ENCODE measurements at places on chromosomes 13 and 19.
A peak's percentile ranks its signal among the peaks of the same experiment; 100 is the strongest.

- DNase-seq, result no peak
These were observed 440.0 kb downstream of the RFC3 start for GRCh38 chr13:34257966-34258365.

- DNase-seq, result no peak
These were observed 5.2 kb upstream of the ZNF628 start for GRCh38 chr19:55471266-55471665.

DNA sequence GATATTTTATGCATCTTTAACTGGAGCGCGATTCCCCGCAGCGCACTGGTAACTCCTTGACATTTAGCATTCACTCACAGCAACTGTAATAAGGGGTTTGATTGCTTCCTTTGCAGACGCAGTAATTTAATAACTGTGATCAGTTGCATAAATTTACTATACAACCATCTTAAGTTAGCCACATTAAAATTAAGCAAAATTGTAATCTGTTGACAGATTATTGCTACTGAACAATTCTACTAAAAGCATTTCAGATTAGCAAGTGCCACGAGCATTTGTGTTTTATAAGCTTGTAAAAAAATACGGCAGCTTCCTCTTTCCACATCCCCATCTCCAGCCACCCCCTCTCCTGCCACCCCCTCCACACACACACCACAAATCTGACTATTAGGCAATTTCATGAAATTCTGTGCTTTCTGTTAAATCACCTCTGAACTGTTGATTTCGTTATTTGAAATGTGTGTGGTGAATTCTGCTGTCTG lies 44.4 kb downstream of the TSHZ3 start:
- DNase-seq, result no peak

DNA sequence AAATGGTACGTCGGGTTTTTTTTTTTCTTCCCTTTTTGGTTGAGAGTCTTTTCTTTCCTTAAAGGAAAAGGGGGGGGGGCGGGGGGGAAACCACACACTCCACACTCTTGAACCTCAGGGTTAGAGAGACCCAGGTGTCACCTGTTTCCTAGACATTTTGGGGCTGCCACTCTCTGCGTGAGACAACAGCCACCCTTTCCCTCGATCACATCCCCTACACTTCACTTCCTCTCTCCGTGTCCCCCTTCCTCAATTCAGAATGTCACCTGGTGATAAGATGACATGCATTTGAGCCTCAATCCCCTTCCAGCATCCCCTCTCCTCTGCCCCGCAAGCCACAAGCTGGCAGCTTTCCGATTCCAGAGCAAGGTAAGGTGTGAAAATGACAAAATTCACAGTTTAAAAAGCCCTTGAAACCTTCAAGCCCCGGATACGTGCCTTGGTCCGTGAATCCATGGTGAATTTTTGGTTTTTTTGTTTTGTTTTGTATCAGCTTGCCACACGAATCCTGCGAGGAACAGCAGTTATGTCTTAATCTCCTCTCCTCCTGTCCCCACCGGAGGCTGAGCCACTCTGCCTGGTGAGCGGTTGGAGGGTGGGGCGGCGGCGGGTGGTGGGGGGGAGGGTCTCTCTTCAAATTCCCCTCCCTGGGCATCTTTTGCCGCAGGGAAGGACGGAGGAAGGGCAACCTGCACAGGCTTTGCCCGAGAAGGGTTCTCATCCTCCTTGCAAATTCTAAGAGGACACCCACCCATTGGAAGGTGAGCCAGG lies 4.2 kb downstream of the PTPRS start:
- no peak for DNase-seq

GRCh38 chr13:101098873-101099272 lies 317.4 kb downstream of the NALCN start:
- DNase-seq, result no peak

- DNase-seq, result no peak
These were observed 2.5 kb downstream of the USP12 start for GRCh38 chr13:27168906-27169657.

GRCh38 chr19:32421589-32422361 lies 16.2 kb downstream of the DPY19L3 start:
- DNase-seq, result no peak

DNA sequence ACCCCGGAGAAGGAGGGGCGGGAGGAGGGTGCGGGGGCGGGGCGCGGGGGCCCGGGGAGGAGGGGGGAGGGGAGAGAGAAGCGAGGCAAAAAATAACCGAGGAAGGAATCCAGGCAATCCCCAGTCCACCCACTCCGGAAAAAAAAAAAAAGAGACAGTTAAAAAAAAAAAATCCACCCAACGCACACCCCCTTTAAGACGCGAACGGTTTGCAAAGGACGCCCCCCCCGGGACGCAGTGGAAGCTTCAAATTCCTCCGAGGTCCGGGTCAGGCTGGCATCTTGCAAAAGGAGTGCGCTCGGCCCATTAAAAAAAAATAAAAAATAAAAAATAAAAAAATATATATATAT lies at the start of gene CACNA1A:
TSS of gene CACNA1A (minus strand) at position 9 of the 350 bp plus-strand sequence. CDS start 255 bp downstream, outside the sequence.
- DNase-seq, result no peak

- no peak for DNase-seq
These were observed 159.0 kb downstream of the PAN3 start for GRCh38 chr13:28297341-28297740.

- no peak for DNase-seq
These were observed 1378.0 kb upstream of the PCDH9 start for GRCh38 chr13:68608147-68608546.

DNA sequence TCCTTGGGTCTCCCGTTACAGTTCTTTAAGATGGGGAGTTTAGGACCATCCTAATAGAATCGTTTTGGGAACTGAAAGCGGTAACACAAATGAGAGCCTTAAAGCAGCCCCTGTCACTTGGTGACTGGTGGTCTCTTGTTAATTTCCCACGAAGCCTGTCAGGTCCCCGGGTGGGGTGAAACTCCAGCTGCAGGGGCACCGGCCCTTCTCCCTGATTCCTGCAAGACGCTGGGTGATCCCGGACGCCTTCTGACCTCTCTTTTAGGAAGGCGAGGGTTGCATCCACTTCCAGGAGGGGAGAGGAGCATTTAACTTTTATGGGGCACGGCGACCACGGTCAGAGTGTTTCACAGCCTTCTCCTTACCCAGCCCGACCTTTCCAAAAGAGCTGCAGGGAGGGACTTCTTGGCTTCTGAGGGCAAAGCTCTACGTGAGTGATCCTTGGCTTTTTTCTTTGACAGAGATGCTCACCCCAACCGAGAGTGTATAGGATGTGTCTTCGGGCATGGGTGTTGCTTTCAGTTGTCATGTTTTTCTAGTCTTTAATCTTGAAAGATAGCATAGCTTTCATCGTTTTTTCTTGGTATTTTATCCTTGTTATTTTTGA lies 688 bp downstream of the ZNF225 start:
- no peak for DNase-seq

DNA sequence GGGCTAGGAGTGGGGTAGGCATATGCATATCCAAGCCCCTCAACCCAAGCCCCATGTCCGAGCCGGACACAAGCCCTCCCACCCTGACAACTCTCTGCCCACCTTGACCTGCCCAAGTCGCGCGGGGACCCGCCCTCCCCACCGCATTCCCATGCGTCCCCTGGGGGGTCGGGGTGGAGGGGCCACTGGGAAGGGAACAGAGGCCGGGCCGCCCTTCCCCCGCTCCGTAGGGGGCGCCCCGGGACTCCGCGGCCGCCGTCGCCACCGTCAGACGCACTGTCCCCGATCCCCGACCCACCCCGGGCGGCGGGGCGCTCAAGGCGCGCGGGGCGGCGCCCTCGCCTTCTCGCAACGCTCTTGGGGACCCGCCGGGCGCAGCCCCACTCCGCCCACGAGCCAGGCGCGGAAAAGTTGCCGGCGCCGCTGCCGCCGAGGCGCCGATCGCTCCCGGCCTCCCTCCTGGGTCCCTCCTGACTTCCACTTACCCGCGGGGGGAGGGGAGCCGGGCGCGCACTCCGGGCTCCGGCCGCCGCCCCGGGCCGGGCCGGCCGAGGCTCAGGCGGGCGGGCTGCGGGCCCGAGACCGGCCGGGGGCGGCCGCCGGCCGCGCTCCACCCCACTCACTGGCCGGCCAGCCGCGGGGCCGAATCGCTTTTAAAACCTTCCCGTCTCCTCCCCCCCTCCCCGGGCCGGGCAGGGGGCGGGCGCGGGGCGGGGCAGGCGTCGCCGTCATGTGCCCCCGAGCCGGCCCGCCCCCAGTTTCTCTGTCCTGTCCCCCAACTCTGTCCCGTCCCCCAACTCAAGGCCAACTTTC lies 34.4 kb upstream of the NANOS3 start:
- peak; percentile 81 for DNase-seq

GRCh38 chr19:46454244-46454643 lies 17.1 kb downstream of the PNMA8A start:
- DNase-seq, result no peak

DNA sequence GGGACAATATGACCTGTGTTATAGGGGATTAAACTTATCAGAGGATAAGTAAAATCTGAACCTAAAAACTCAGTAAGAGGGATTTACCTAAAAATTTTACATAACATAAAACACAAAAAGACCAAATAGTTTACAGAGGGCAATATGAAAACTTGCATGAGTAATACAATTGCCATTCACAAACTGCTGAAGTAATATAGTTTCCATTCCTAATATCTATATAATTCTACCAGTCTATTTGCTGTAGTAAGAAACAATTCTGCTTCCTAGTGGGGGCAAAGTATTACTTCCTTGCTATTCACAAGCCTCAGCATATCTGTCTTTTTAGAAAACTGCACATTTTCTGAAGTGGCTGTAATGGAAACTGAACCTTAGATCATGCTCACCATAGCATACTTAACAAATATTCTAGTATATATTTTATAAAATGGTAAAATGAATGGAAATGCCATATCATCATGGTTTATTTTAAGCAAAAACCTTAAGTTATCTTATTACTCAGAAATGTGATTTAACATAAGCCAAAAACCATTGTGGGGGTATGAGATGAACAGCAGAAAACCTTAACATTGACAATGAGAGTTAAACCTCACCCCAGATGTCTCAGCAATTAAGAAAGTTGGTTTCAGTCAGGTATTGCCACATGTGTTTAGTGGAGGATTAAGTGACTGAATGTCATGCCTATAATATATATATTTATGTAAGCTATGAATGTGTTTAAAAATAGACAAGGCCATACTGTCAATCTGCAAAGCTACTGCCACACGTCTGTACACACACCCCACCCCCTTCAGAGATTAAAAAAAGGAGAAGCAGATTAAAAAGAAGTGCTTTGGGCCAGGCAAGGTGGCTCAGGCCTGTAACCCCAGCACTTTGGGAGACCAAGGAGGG lies 136.8 kb downstream of the MIPEP start:
- DNase-seq, result peak; percentile 87

DNA sequence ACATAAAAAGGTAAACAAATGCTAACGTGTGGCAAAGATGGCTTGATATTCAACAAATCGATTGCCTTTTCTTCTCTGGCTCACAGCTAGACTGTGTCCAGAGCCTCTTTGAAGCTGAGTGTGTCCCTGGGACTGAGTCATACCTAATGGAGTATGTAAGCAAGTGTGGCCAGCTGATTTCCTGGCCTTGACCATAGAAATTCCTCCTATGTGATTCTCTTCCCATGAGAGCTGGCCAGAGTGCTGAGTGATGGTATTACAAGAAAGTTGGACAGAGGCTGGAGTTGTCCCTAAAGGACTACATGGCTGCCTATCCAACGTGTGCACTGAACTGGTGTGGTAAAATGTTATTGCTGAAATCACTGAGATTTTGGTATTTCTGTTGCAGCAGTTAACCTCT lies 320.1 kb upstream of the SLC10A2 start:
- no peak for DNase-seq

GRCh38 chr19:6835501-6835900 lies 51.9 kb upstream of the ADGRE1 start:
- DNase-seq, result no peak

- DNase-seq, result no peak
These were observed 4.0 kb upstream of the GSX1 start for GRCh38 chr13:27788271-27788670.

- DNase-seq, result peak; percentile 88
These were observed 49.5 kb downstream of the CRYL1 start for GRCh38 chr13:20475927-20476691.

DNA sequence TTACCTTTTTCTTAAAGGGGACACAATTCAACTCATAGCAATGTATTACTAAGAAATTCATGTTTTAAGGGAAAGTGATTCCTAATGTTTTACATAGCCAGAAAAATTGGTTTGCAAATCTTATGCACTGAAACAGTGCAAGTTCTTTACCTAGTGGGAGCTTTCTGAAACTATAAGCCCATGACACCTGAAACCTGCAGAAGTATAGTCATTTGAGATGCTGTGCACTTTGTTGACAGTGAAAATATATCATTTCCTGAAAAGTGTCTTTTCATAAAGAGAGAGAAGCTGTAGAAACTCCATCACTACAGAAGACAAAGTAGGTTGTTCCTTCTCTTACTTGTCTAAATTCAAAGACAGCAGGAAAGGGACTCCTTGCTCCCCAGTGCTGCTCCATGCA lies 517.1 kb downstream of the LMO7 start:
- no peak for DNase-seq

GRCh38 chr13:37365496-37365895 lies 233.1 kb downstream of the POSTN start:
- DNase-seq, result no peak

DNA sequence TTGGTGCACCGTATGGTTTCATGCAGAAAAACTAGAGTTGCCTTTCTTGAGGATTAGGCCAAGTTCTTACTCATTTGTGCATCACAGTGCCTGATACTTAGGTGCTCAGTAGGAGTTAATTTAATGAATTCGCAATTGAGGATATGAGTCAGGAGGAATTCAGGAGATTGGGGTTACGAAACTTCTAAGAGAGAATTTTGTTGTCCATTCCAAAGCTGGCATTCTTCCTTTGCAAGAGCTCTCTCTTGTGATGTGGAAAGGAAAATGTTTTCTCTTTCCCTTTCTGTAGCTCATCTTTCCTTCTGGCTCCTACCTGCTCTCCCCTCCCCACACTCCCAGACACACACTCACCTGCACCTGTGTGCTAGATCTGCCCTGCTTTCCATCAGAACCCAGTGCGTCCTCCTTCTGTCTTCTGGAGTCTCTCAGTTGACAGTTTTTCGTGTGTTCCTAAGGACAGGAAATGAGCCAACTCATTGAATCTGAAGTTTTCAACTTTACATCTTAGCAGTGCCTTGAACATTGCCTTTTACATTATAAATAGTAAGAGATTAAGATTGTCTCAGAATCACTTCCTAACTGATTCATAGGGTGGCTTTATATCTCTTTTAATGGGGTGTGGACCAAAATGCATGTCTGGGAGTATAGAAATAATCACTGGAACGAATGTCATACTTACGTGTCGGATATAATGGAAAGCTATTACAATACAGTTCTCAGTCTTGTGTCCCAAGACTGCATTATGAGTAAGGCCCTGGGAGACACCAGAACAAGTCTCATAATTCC lies 19.7 kb upstream of the ERCC5 start:
- DNase-seq, result no peak

GRCh38 chr13:78593652-78594455 lies 9.5 kb downstream of the POU4F1 start:
- DNase-seq, result no peak
